ENCODE measurements at places on chromosomes 6 and 20. TPM values are rescaled to one million over a fixed set of nuclear protein-coding genes. Genes with fewer than 3 reads are reported as not detected.

TREM1 gene
- total RNA-seq, result 0.34 TPM

TAF11 gene
- total RNA-seq, result 23.1 TPM

CDC25B gene
- total RNA-seq, result 21.9 TPM

SEL1L2 gene
- not detected for total RNA-seq

TMEM30A gene
- 123 TPM for total RNA-seq

ADGRF4 gene
- 21.5 TPM for total RNA-seq

E2F1 gene
- 0.36 TPM for total RNA-seq

DEFB118 gene
- not detected for total RNA-seq

MATN4 gene
- 0.14 TPM for total RNA-seq

IMPG1 gene
- total RNA-seq, result not detected

CRISP2 gene
- not detected for total RNA-seq

PSMG4 gene
- total RNA-seq, result 16.7 TPM

ADAM33 gene
- not detected for total RNA-seq

ANGPT4 gene
- not detected for total RNA-seq

THBD gene
- total RNA-seq, result 229 TPM

DLL1 gene
- total RNA-seq, result 6.1 TPM

SLC52A3 gene
- total RNA-seq, result 3.5 TPM

PRPF6 gene
- 69.8 TPM for total RNA-seq

BEND6 gene
- 3.5 TPM for total RNA-seq
